ENCODE measurements at places on chromosomes 2 and 18.

- DNase-seq: no peak
These were observed 130.2 kb upstream of the PID1 start for GRCh38 chr2:229401171-229401865.

DNA sequence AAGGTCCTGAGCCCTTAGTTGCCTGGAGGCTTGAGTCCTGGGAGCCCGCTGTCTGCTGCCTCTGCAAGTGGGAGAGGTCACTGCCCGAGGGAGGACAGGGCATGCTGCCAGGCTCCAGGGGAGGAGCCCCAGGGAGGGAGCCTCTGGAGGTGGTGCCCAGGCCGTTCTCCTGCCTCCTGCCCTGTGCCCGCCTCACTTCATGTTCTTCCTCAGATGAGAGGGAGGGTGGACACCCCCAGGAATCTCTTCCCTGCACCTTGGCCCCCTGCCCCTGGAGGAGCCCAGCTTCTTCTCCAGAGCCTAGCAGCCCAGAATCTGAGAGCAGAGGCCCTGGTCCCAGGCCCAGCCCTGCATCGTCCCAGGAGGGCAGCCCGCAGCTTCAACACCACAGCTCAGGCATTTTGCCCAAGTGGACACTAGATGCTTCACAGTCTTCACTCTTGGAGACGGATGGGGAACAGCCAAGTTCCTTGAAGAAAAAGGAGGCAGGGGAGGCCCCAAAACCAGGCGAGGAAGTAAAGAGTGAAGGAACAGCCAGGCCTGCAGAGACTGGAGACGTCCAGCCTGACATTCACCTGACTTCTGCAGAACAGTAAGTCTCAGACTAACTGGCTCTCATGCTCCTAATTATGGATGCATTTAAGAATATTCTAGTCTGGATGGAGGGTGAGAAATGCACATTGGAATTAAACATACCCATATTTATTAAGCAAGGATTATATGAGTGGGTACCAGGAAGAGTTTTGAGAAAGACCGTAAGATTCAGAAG is 12.1 kb downstream of the PSD4 start:
- DNase-seq: no peak

DNA sequence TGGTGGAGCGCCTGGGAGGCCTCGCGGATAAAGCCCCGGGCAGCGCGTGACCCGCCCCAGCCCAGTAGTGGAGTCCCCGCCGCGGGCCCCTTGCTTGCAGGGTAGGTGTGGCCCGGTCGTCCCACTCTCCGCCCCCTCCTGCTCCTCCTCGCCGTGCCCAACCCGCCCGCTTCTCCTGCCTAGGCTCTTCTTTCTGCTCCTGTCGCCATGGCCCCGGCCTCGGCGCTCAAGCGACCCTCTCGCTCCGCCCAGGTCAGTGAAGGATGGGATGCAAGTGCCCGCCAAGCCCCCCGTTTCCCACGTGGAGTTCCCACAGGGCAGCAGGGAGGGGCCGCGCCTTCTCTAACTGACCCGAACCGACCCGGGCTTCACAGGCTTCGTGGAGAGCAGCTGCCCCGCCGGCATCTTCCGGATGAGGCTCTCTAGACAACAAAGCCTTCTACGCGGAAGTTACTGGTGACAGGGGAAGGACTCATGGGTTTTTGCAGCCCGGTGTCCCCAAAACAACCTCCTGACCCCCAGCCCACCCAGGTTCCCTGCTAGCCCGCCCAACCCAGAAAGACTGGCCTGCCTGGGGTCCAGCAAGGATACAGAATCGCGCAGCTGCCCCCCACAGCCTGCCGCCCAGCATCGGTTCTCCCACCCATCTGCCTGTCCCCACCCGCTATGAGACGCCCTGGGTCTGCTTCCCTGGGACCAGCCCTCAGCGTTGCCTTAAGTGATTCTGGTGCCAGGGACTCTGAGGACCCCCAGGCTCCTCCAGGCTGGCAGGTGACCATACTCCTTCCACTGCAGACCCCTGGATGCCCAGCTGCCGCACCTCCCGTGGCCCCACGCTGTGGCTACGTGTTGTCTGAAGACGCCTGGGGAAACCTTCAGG is 32.8 kb downstream of the TTC32 start:
- DNase-seq: no peak

- DNase-seq: no peak
These were observed 5.0 kb downstream of the C1D start for GRCh38 chr2:68057658-68058396.

DNA sequence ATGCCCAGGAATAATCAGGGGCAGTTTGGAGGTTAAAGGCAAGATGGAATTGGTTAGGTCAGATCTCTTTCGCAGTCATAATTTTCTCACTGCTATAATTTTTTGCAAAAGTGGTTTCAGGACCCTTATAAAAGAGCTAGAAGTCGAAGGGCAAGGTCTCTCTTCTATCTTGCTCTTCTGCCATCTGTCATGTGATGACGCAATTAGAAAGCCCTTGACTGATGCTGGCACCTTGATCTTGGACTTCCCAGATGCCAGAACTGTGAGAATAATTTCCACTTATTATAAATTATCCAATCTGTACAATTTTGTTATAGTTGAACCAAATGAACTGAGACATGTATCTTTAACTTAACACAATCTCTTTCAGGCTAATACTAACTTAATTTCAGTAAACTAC is 6.3 kb upstream of the RALBP1 start:
- DNase-seq: no peak

DNA sequence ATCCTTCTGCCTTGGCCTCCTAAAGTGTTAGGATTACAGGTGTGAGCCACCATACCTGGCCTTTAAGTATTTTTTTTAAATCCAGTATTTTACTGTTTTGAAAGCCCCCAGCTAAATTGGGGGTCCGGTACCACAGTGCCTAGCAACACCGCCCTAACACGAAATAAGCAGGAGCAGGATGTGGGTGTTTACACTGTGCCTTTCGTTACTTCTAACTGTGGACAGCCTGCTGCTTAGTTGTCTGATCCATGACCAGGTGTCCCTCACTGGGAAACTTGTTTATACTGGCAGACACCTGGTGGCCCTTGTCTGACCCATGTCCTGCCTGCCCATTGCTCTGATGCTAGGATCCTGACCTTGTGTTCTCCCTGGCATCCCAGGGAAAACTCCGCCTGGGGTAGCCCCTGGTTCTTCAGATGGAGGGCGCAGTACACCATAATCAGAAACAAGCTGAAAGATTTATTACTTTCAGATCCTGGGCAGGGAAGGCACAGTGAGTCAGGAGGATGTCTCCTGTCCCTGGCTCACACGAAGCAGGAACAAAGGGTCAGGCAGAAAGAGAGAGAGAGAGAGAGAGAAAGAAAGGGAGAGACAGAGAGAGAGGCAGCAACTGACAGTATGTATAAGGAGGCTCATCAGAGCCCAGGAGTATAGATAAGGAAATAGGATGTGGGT is 55.7 kb downstream of the NCAPH start:
- no peak for DNase-seq

DNA sequence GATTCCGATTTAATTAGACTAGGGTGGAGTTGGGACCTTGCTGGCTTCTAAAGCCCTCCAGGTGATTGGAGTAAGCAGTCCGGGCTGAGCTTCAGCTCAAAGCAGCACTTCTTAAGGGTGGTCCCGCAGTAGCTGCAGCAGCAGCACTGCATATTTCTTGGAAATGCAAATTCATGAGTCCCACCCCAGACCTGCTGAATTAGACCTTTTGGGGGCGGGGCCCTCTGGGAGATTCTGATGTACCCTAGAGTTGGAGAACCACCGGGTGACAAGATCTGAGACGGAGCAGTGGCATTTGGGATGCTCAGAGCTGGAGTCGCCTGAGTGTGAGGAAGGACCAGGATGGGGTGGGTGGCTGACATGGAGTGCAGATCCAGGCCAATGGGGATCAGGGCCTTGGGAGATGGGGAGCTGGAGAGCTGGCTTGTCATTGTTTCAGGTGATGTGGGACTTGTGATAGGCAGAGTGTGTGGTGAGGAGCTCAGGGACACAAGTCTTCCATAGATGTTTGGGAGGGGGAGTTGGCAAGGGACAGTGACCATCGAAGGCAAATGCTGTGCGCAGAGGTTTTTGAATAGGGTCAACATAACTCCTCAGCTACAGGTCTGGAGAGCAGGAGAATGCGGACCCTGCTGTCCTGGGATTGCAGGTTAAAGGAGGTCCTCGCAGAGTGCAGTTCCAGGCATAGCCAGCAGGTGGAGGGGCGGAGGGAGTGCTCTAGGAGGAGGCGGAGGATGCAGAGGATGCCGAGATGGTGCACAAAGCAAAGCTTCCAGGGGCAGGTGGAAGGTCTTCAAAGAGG is 130.9 kb upstream of the RAB12 start:
- peak; percentile 87 for DNase-seq

- DNase-seq: no peak
These were observed 36.1 kb downstream of the RIT2 start for GRCh38 chr18:43079422-43079821.

DNA sequence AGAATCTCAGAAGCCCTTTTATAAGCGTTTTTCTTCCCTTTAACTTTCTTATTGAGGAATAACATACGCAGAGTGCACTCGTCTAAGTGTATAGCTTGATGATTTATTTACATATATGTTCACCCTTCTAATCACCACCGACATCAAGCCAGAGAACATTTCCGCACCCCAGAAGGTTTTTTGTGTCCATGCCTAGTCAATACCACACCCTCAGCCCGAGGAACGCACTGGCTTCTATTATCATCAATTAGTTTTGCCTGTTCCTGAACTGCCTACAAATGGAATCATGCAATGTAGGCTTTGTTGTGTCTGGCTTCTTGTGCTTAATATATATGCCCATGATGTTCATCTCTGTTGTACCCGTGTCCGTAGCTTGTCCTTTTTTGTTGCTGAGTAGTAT is 27.7 kb downstream of the SDC1 start:
- no peak for DNase-seq

- no peak for DNase-seq
These were observed 39.7 kb downstream of the DYNC1I2 start for GRCh38 chr2:171726847-171727450.

DNA sequence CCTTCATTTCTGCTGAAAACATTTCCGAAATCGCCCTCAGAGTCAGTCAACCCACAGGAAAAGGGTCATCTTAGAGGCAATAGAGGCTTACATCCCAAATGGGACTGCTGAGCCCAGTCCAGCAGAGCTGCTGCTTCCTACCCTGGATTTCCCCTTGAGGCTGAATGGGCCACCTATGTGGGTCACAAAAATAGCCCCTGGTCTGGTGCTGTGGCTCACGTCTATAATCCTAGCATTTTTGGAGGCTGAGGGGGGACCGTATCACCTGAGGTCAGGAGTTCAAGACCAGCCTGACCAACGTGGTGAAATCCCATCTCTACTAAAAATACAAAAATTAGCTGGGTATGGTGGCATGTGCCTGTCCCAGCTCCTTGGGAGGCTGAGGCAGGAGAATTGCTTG is 49.3 kb downstream of the ADNP2 start:
- DNase-seq: no peak

DNA sequence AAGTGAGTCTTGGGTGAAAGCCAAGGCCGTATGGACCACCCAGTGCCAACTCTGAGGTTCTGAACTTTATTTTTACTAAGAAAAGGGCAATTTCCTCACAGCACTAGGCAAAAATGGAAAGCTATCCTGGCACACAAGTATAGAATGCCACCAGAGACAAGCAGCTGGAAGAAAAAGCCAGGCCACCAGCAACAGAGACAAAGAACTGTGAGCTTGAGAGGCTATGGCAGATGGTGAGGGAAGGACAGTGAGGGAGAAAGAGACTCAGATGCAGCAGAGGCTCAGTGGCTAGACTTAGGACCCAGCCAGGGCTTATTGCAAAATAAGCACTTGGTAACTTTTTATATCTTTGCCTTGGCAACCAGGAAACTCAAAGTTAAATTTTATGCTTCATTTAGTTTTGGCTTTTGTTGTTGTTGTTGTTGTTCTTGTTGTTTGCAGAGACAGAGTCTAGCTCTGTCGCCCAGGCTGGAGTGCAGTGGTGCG is 78.0 kb upstream of the BZW1 start:
- no peak for DNase-seq

DNA sequence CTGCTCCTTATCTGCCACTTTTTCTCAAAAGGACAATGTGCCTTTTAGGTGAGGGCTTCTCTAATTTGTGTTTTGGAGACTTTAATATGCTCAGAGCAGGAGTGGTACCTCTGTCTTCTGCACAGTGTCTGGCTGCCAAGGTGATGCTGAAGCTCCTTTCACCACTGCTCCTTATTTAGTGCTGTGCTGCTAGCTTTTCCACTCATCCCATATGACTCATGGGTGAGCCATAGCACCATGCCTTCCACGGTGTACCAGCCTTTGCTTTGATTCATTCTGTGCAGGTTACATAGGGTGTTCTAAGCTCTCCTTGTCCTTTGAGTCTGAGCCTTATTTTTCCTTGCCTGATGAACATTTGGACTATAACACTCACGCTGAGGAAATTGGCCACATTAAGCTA is 202.4 kb downstream of the ARL6IP6 start:
- DNase-seq: no peak

- DNase-seq: peak; percentile 61
These were observed 923 bp downstream of the AMER3 start for GRCh38 chr2:130756053-130756873.

DNA sequence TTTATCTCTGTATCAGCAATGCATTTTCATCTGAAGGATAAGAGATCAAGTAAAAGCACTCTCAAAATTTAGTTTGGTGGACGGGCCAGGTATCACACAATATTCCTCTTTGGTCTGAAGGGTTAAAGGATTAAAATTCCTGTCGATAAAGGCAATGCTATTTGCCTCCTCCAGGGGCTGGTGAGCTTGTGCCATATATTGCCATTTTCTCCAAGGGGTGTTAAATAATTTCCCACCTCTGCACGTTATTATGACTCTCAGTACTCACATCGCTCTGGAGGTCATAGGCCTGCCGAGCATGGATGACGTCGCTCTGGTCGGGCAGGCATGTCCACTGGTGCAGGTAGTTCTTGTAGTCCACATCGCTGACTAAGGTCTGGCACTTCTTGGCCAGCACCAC is 94.2 kb downstream of the NEB start:
- DNase-seq: no peak

DNA sequence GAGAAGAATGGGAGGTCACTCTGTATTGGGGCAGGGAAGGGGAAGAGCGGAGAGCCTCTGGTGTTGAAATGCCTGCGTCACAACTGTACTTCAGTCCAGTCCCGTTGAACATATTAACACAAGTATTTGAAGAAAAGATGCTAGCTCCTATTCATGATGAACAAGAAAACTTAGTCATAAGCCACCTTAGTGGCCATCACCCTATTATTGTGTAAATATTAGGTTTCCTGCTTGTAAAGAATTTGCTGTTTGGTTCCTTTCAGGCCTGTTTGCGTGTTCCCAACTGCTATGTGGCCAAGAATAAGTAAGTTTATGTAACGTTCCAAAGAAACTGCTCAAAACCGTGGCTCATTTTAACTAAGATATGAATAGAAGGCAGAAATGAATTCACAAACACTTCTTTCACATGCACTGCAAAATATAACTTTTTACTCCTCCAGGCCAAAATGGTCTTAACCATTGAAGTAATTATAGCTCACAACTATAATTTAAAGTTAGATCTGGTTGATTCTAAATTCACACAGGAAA is 204.3 kb downstream of the ZNF385B start:
- DNase-seq: no peak

- no peak for DNase-seq
These were observed 73.9 kb downstream of the MARCO start for GRCh38 chr2:119015845-119016244.
